Activated B cell treated with CpG ODN at 0.5 μM for 24 hours (primary cell): ENCODE measurements at places on chromosomes 11 and 22. TPM values are rescaled to one million over a fixed set of nuclear protein-coding genes. Genes with fewer than 3 reads are reported as not detected.

Gene SHISAL1
- not detected in 2 replicates for total RNA-seq

Gene VWCE
- 0.76 and 1.3 TPM in 2 replicates for total RNA-seq

Gene FJX1
- total RNA-seq = 0.49 and 0.73 TPM in 2 replicates

Gene PIK3IP1
- total RNA-seq = 20.3 and 21.0 TPM in 2 replicates

Gene BLID
- total RNA-seq = not detected in 2 replicates

Gene TESMIN
- total RNA-seq = 1.8 and 3.0 TPM in 2 replicates

Gene C11orf97
- total RNA-seq = not detected in 2 replicates

Gene WBP2NL
- 6.8 and 7.8 TPM in 2 replicates for total RNA-seq

Gene OR8J1
- not detected in 2 replicates for total RNA-seq

Gene BTG4
- total RNA-seq = not detected in 2 replicates

Gene KRTAP5-3
- not detected in 2 replicates for total RNA-seq

Gene B4GALNT4
- total RNA-seq = not detected in 2 replicates

Gene RAPSN
- total RNA-seq = 1.1 and 3.5 TPM in 2 replicates

Gene LRRC74B
- total RNA-seq = not detected in 2 replicates

Gene C11orf71
- total RNA-seq = 9.5 and 11.1 TPM in 2 replicates

Gene SF3A1
- total RNA-seq = 263 and 269 TPM in 2 replicates

Gene ME3
- 0.71 and 1.3 TPM in 2 replicates for total RNA-seq

Gene PIH1D2
- total RNA-seq = 0.22 and 0.44 TPM in 2 replicates

Gene FGF19
- total RNA-seq = not detected in 2 replicates

Gene F2
- not detected in 2 replicates for total RNA-seq

Gene PRDM11
- 22.0 and 23.6 TPM in 2 replicates for total RNA-seq

Gene TTC28
- 6.2 and 7.9 TPM in 2 replicates for total RNA-seq

Gene TSGA10IP
- total RNA-seq = not detected in 2 replicates

Gene MS4A4A
- 0.20 and 1.4 TPM in 2 replicates for total RNA-seq

Gene TMEM134
- 76.0 and 83.5 TPM in 2 replicates for total RNA-seq

Gene MS4A2
- total RNA-seq = not detected in 2 replicates

Gene CHRM1
- total RNA-seq = not detected in 2 replicates

Gene OR52E5
- not detected in 2 replicates for total RNA-seq

Gene CCDC73
- 0.07 TPM in 1 of 2 replicates, not detected in the other for total RNA-seq

Gene ANKK1
- 0.20 and 0.60 TPM in 2 replicates for total RNA-seq

Gene C22orf31
- not detected in 2 replicates for total RNA-seq

Gene MALAT1
- 12,540 and 18,961 TPM in 2 replicates for total RNA-seq

Gene WNT7B
- total RNA-seq = not detected in 2 replicates

Gene CNGA4
- 0.20 and 0.22 TPM in 2 replicates for total RNA-seq

Gene IGF2
- not detected in 2 replicates for total RNA-seq

Gene A4GALT
- total RNA-seq = 16.9 and 18.4 TPM in 2 replicates

Gene KCNJ1
- 0.20 TPM in 1 of 2 replicates, not detected in the other for total RNA-seq
